ENCODE measurements at places on chromosomes 12 and 14.
A peak's percentile ranks its signal among the peaks of the same experiment; 100 is the strongest.

GRCh38 chr14:65100922-65101541 is 1.3 kb downstream of the MAX start:
- ATAC-seq: no peak

DNA sequence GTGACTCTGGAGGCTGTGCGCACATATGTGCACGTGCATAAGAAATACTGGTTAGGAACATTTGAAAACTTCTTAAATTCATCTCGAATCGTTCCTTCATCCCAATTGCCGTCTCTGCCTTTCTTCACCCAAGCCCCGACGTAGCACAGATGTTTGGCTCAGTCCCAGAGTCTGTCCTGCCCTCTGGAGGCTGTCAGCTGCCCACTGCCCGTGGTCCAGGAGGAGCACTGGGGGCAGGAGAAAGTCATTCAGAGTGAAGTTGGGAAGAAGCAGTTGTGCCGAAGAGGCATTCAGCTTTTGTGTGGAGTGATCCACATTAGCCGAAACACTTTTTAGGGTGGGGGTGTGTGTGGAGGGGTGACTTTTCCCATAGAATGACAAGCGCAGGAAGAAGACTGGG is 124.9 kb downstream of the TSPAN9 start:
- ATAC-seq: no peak

DNA sequence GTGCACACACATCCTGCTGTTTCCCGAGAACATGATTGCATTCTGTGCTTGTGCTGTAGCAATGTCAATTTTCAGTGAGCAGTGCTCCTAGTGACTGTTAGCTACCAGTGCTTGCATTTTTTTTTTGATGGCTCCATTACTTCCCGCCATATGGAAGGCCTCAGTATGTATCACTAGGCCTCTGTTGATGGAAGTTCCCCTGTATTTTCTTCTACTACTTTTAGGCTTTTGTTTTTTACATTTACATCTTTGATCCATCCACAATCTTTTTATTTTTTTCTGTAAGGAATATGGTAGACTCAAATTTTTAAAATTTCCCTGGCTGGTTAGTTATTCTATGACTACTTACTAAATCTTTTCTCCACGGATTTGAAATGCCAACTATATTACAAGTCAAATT is 49.1 kb downstream of the ZNF664 start:
- ATAC-seq: no peak

DNA sequence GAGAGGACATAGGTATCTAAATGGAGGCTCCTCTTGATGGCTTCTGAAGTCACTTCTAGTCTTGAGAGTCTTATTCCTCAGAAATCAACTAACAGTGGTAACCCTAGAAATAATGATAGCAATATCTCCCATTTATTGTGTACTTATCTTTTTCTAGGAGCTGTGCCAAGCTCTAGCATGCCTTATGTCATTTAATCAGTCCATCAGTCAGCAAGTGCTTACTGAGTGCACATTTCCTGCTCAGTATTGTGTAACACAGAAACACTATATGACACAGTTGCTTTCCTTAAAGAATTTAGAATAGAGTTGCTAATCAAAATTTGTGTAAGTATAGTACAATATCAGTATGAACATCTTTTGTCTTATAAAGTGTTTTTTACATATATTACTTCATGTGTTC is 36.6 kb downstream of the KRT76 start:
- no peak for ATAC-seq

DNA sequence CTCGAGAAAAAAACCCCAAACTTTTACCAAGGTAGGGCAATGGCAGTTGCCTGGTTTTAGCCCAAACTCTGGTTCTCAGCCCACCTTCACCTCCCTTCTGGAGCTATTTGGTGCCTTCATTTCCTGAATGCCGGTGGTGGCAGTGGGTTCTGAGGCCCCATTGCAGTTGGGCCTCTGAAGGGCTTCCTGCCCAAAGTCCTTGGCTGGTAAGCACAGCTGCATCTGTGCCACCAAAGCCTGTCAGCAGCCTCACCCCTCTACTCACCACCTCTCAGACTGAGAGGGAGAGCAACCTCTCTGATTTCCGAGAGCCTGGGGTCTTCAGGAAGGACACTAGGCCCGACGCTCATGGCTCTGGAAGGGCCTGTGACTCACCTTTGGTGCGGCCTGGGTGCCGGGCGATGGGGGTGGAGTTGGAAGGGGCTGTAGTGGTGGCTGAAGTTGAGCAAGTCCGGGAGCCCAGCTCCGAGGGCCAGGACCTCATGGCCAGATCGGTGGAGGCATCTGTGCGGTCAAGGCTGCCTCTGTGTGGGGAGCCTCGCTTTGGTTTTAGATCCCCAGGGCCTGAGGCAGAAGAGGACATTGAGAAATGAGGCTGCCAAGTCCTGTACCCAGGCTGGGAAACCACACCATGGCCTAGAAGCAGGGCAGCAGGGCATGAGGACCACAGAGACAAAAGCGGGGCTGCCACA is 38.6 kb upstream of the GPR68 start:
- ATAC-seq: no peak

- ATAC-seq: no peak
These were observed 787 bp downstream of the ACAD10 start for GRCh38 chr12:111686574-111687105.

GRCh38 chr12:50022903-50023302 is 2.4 kb downstream of the RACGAP1 start:
- ATAC-seq: no peak

DNA sequence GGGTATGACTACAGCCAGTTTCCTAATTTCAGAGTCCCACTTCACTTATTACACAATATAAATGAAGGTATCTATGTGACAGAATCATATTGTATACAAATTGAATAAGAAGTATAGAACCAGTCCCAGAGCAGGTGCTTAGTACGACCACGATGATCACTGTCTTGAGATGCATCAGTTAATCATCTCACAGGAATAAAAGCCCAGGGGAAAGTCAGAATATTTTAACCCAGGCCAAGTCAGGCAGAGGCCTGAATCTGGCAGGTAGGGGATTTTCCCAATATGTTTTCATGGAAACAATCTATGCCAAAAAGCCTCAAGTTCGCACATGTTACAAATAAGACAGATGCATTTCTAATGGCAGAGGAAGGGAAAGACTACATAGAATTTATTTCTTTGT is 758.4 kb downstream of the BCL11B start:
- peak; percentile 25 for ATAC-seq

GRCh38 chr14:36931791-36932190 is 240.6 kb downstream of the SLC25A21 start:
- ATAC-seq: no peak

DNA sequence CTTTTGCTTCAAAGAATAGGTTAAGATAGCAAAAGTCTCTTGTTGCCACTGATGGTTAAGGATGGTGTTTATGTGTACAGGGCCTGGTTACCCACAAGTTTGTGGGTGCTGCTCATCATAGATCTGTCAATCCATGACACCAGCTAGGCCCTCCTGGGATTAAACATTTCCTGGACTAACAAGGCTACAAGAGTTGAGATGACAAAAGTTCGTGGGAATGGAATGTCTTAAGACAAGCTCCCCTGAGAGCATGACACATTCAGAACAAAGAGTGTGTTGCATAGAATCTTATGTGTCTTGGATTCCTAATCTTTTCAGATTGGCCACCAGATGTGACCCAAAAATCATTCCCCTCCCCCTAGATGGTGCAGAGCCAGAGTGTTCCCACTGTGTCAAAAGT is 592.5 kb upstream of the USP15 start:
- no peak for ATAC-seq

DNA sequence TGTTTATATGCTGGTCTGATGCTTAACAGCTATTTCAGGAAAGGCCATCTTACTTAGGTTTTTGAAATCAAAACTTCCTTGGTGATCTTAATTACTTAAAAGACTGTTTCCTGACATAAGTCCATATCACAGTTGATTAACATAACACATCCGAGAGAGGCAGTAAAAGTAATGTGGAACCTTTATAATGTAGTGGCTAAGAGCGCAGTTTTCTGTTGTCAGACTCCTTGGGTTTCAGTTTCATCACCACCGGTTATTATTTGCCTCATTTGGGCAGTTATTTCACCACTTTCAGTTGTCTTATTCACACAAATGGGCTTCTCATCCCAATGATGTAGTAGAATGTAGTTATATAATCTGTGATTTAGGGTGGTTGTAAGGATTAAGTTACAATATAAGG is 30.9 kb downstream of the TBC1D15 start:
- ATAC-seq: no peak

- no peak for ATAC-seq
These were observed 50.6 kb downstream of the SMUG1 start for GRCh38 chr12:54138219-54138618.

DNA sequence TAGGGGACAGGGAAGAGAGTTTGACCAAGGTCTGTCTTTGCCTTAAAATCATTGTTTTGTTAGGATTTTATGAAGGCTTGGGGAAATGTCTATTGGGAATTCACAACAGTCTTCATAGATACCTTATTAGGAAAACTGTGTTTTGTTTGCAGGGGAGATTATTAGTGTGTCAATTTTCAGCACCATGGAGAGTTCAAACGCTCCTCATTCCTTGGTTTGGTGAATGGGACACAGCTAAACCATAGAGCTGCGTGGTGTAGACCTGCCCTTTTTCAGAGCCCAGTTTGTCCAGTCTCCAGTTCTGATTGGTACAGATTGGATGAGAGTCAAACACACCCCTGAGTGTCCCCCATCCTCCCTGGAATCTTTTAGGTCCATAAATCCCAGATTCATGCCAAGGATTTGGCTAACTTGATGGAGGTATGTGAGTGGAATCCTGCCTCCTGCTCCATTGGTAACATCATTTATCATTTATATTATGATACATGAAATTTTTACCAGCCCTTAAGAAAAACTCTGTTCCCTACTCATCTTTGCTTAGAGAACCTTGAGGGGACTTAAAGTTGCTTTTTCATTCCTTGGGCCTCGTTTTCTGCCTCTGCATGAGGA is 12.0 kb downstream of the NGDN start:
- no peak for ATAC-seq

DNA sequence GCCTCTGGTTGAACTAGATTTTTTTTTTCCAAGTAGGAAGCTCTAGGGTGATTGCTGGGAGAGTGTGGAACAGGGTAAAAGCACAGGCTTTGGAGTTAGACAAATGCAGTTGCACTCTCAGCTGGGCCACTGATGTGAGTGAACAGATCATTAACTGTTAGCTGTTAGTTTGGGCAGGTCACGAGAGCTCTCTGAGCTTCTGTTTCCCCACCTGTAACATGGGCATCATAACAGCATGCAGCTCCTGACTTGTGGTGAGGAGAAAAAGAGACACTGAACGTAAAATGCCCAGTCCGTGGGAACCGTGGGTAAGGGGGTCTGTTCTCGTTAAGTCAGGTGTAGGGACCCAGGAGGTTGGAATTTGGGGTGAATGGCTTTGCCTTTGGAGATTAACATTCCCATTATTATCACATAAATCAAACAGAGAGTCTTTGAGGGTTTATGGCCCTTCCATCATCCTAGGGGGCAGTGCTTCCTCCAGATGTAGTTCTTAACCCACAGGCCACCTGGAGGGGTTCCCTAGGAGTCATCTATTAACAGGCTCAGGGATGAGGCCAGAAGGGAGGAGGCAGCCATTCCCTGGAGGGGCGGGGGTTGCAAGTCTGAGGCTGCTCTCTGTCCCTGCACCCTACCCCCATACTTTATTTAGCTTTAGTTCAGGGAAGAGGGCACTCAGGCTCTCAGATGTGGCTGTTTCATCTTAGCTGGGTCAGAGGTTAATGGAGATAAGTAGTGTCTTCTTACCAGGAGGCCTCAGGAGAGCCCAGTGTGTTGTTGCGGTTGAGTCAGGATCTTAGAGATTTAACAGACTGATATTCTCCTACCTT is 135.2 kb downstream of the DACT1 start:
- no peak for ATAC-seq

GRCh38 chr12:130132831-130133511 is 29.3 kb upstream of the FZD10 start:
- no peak for ATAC-seq

GRCh38 chr12:91601054-91601453 is 418.4 kb upstream of the DCN start:
- no peak for ATAC-seq

GRCh38 chr12:113875691-113876090 is 90.4 kb downstream of the RBM19 start:
- no peak for ATAC-seq

DNA sequence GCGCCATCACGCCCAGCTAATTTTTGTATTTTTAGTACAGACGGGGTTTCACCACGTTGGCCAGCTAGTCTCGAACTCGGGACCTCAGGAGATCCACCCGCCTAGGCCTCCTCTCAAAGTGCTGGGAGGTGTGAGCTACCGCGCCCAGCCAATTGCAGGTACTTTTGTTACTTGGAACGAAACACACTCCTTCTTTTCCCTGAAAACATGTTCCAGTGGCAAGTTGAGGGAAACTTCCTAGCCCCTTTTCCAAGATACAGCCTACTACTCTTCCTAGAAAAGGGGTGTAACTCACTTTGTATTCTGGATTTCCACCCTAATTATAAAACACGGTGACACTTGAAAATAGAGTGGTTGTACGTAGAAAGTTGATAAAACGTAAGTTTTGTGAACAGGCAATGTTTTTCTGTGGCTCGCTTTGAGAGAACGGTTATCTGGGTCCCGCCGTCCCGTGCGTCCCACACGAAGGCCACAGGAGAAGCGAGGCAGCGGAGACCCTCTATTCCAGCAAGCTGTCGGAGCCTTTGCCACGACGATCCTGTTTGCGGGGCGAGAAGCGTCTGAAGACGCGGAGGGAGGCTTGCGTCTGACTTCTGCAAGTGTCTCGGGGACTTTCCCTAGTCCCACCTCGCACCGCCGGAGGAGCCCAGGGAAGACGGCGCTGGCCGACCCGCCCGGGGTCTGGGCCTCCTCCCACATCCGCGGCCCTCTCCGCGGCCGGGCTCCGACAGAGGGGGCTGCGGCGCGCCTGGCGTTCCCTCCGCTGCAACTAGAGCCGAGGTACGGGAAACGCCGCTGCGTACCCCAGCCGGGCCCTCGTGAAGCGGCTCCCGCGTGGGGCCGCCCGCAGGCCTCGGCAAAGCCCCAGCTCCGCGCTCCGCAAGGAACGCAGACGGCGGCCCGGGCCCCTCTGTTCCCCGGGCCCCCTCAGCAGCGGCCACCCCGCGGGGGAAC is 745 bp downstream of the CDCA4 start:
- ATAC-seq: peak; percentile 17

DNA sequence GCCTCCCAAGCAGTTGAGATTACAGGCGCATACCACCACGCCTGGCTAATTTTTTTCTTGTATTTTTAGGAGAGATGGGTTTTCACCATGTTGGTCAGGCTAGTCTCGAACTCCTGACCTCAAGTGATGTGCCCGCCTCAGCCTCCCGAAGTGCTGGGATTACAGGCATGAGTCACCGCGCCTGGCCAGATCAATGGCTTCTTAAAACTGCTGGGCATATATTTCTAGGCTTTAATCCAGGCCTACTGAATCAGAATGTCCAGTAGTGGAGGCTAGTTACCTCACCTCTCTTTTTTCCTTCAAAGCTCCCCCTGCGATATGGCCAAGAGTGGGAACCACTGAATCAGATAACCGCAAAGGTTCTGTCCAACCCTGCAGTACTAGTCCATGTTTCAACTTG is 17.1 kb downstream of the POU6F1 start:
- no peak for ATAC-seq

- ATAC-seq: no peak
These were observed 49.7 kb downstream of the FAM222A start for GRCh38 chr12:109763201-109763841.

DNA sequence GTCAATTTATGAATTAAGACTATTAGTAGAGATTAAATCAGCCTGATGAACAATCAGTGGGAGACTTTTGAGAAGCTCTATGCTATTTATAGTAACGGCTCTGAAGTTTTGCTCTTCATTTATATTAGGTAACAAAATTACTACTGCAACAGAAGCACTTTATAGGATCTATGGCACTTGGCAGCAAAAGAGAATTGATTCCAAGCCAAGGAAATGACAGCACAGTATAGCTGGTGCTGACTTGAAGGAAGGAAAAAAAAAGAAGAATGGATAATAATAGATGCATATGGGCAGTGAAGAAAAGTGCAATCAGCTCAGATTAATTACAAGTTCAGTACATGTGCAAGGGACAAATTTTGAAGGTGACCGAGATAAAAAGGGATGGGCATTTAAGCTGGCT is 228.2 kb upstream of the PPFIA2 start:
- ATAC-seq: no peak

Data from activated CD4-positive, CD25-positive, alpha-beta regulatory T cell treated with anti-CD3 and anti-CD28 coated beads, Interleukin-2, amount 50 U/mL, for 24 hours (primary cell).